ENCODE measurements at places on chromosomes 12 and 14. TPM values are rescaled to one million over a fixed set of nuclear protein-coding genes. Genes with fewer than 3 reads are reported as not detected.

- DNase-seq = peak; percentile 78
These were observed 279.1 kb downstream of the TTC6 start for GRCh38 chr14:37874429-37875109.

- DNase-seq = peak; percentile 65
These were observed 46.0 kb upstream of the HIF1A start for GRCh38 chr14:61649283-61649682.

GRCh38 chr12:1826867-1827705, 6.7 kb downstream of the LRTM2 start:
- DNase-seq = no peak

GRCh38 chr14:29069228-29069627, 302.6 kb downstream of the FOXG1 start:
- DNase-seq = no peak

- DNase-seq = no peak
These were observed 10.8 kb upstream of the KRT8 start for GRCh38 chr12:52915637-52916036.

GRCh38 chr14:75578786-75579337, 442 bp downstream of the FLVCR2 start:
- DNase-seq = no peak

DNA sequence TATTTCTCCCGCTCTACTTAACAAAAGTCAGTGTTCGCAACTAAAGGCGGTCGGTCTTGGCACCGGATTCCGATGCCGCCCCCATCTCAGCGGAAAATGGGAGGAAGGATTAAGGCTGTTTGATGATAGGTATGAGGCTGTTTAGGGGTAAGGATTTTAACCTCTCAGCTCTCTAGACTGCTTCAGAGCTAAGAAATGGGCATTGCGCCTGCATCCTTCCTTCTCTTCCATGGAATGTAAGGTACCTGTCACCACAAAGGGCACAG, 1.4 kb downstream of the COCH start:
- no peak for DNase-seq

GRCh38 chr12:14961466-14962152, at the start of gene ARHGDIB:
TSS of gene ARHGDIB (minus strand) at chr12:14961601. CDS start at chr12:14950712, 10,889 bp downstream.
- peak; percentile 98 for DNase-seq

GRCh38 chr14:96268431-96269358, 12.7 kb downstream of the BDKRB1 start:
- DNase-seq = no peak

DNA sequence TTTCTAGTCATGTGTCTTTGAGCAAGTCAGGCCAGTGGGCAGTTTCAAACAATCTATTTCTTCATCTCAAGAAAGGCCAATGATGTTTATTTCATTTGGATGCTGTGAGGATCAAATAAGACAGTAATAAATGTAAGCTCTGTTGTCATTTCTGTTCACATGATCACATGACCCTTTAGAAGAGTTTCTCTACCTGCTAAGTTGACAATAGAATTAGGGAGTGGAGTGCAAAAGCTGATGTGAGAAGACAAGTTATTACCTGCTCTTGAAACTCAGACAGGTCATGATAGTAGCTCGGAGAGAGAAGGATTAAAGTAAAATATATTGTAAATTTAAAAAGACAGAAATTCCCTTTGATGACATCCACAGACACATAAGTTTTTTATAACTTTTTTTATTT, 37.3 kb upstream of the DCN start:
- DNase-seq = no peak

- DNase-seq = no peak
These were observed 59.3 kb upstream of the CNTN1 start for GRCh38 chr12:40632933-40633332.

GRCh38 chr14:34465069-34465859, 3.2 kb upstream of the SPTSSA start:
- DNase-seq = no peak

- DNase-seq = no peak
These were observed 65.9 kb downstream of the CACNA1C start for GRCh38 chr12:2118481-2119255.

- DNase-seq = no peak
These were observed 155.3 kb downstream of the ADAMTS20 start for GRCh38 chr12:43396671-43397070.

DNA sequence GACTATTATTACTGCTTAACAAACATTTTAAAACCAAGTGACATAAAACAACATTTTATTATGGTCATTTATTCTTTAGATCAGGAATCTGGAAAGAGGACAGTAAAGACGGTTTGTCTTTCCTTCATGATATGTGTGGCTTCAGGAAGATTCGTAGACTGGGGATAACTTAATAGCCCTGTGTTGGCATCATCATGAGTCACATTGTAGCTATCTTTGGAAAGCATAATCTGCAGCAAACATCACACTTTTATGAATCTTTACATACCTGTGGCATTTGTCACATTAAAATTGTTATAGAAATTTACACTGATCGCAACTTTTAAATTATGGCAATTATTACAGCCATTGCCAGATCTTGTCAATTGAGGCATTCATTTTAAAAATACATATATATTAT, 397.1 kb downstream of the NOVA1 start:
- DNase-seq = no peak

DNA sequence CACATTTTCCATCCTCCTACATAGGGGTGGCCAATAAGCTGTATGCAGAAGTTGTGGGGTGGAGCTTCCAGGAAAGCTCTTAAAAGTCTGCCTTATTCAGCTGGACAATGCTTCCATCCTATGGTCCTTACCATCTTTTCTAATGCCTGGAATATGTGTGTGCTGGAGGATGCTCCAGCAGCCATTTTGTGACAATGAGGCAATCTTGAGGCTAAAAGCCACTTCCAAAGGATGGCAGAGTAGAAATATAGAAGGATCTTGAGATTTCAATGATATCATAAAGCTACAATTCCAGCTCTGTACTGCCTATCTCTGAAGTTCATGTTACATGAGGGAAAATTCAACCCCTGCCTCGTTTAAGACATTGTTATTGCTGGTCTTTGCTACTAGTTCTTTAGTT, 95.7 kb downstream of the APAF1 start:
- no peak for DNase-seq

- DNase-seq = no peak
These were observed 451.3 kb downstream of the FOXG1 start for GRCh38 chr14:29217813-29218450.

GRCh38 chr12:96534339-96534738, 45.0 kb downstream of the CFAP54 start:
- DNase-seq = no peak

DNA sequence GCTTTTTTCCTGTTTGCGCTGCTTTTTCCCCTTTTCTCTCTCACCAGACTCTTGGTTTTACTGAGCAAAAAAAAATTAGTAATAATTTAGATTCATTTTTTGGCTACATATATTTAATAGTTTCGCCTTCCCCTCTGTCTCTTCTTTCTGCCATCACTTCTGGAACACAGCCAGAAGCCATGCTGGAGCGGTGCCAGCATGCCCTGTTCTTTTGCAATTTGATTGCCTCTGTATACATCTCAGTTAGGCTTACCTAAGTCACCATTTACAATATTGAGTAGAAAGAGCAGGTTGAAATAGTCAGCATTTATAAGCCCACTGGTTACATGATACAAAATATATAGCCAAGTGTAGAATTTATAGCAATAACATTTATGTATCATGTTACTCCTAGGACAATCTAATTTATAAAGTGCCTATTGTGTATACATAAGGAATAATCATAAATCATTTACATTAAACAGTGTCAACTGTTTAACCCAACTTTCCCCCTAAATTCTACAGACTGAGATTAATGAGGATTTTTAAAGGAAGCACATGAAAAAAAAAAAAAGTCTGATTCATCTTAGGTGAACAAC, 413.8 kb upstream of the SOX5 start:
- no peak for DNase-seq

- DNase-seq = no peak
These were observed 197.4 kb upstream of the PRMT8 start for GRCh38 chr12:3293446-3294161.

DNA sequence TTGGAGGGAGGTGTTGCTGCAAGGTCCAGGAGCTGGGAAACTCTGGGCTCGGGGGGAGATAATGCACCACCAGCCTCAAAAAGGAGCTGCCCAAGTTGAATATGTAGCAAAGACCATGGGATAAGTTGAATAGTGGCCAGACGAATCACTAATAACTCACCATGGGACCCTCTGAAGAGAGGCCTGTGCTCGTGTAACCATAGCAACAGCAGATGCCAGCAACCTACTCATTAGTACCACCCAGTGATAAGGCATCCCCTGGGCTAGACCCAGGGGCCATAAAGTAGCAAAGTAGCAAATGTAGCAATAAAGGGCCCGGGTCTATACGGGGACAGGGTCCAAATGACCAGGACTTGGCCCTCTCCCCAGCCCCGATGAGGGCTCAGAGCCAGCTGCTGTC, 328.0 kb downstream of the DPF3 start:
- no peak for DNase-seq

DNA sequence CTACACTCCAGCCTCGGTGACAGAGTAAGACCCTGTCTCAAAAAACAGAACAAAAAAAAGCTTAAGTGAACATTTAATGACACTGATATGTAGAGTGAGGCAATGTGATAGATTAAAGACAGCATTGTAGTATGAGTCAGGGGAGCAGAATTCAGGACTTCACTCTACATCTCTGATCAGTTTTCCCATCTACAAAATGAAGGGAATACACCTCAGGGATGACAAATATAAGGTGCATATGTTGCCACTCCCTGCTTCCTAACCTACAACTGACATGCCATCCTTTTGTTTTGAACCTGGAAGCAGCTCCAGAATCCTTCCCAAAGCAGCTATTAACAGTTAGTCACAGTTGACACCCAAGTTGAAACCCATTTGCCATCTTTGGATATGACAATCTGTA, 30.9 kb upstream of the STRN3 start:
- no peak for DNase-seq

DNA sequence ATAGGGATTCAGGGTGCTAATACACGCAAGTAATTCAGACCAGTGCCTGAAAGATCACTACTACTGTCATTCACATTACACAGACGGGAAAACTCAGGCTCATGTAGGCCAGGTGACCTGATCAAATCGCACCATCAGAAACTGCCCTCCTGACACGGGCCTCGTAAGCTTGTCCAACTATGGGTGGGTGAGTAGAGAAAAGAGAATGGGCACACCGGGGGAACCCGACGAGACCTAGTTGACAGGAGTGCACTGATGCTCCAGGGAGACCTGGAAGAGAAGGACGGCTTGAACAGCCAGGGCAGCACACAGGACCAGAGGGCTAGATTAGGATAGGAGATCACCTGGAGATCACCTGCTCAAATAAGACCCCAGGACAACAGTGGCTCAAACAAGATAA, 166.9 kb upstream of the DIO3 start:
- DNase-seq = no peak

DNA sequence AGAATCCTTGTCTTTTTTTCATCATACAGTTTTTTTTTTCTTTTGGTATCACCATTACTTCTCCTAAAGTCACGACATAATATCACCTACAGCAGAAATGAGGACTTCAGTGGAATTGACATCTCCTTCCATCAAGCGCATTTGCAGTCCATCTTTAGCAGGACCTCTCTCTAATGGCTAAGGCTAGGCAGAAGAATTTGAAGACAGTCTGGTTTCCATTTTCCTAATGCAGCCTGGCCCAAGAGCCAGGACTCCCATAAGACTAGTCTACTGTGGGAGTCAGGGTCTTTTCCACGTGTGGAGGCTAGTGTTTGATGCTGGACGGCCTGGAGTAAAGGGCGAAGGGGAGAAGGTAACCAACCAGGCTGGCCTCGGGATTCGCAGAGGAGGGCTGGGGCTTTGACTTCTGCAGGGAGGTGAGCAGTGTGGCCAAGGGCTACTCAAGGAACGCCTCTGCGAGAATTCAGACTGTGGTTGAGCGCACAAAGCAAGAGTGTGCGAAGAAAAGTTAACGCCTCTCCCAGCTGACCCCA, 769 bp upstream of the ZNF740 start:
- no peak for DNase-seq

- no peak for DNase-seq
These were observed 116.7 kb downstream of the BEGAIN start for GRCh38 chr14:100470523-100470897.

DNA sequence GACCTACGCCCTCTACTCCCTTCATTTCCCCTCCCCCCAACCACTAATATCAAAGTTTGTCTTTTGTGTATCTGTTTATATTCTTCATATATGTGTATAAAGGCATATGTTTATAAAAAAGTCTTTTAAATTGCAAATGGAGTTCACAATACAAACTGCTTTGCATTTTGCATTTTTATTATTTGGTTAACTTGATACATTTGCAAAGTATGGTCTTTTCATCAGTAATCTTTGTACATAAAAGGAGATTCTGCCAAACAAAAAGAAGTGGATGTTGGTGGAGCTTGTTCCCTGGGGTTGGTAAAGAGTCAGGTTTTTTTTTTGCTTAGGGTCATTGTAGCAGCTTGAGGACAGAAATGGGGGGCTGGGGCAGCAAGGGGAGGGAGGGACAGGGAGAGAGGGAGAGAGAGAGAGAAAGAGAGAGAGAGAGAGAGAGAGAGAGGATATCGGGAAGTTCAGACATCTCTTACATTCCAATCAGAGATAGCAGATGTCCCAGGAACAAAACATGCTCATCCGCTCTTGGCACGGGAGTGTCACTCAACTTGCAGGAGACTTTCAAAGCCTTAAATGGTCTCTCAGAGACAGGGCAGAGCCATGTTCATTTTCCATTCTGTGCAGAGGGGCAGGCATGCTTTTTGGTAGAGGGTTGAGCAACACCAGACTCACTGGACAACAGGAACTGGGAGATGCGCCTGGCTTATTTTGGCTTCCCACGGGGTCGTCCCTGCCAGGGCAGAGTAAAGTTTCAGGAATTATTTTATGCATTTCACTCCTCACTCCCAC, 44.8 kb upstream of the TBX5 start:
- DNase-seq = no peak

Gene GLI1
- 1.4 TPM for total RNA-seq

Gene OTUB2
- total RNA-seq = 2.5 TPM

Gene MDM1
- 18.0 TPM for total RNA-seq

Gene DCP1B
- 8.1 TPM for total RNA-seq

Gene HOXC10
- not detected for total RNA-seq

Gene CLEC4A
- total RNA-seq = 25.8 TPM

Gene KRT86
- not detected for total RNA-seq

Gene KRT75
- not detected for total RNA-seq

Gene DACT1
- 12.1 TPM for total RNA-seq

Gene TAS2R42
- total RNA-seq = not detected

Gene ENDOU
- total RNA-seq = not detected

Gene DENND5B
- 1.3 TPM for total RNA-seq

Gene ADCK1
- 10.6 TPM for total RNA-seq

All from naive thymus-derived CD4-positive, alpha-beta T cell (primary cell).